ENCODE measurements at places on chromosomes 11 and 22.

DNA sequence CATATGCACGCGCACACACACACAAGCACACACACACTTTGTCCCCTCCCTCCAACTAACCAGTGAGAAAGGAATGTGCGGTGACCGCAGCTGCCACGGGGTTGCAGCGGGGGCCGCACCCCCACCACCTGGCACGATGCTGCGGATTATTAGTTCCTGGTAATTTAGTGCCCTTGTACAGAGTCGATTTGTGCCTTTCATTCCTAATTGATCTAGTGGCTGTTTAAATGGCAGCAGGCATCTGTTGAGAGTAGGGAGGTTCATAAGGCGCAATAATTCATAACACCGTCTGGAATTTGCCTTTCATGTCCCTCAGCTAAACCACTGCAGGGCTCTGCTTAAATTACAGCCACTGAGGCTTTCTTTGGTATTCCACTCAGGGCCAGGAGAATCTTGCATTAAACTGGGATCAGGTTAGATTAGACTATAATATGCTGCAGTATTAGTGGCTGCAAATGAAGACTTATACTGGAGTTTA, 113.7 kb downstream of the FEZ1 start:
- no peaks in the 10 kb centered on the region for H3K4me1 ChIP-seq
- H3K36me3 ChIP-seq: no peaks in the 10 kb centered on the region
- no peak overlapping the region for H3K27ac ChIP-seq
- DNase-seq: no peak

GRCh38 chr11:115097796-115098408, 406.3 kb downstream of the CADM1 start:
- no peaks in the 10 kb centered on the region for H3K27me3 ChIP-seq
- H3K27ac ChIP-seq: no peak overlapping the region
- DNase-seq: no peak
- no peak overlapping the region for H3K4me3 ChIP-seq
- no peaks in the 10 kb centered on the region for H3K36me3 ChIP-seq
- H3K4me1 ChIP-seq: no peaks in the 10 kb centered on the region

- no peak overlapping the region for H3K27ac ChIP-seq
- no peak for DNase-seq
- H3K4me3 ChIP-seq: no peak overlapping the region
- H3K4me1 ChIP-seq: no peaks in the 10 kb centered on the region
- H3K27me3 ChIP-seq: no peaks in the 10 kb centered on the region
- H3K36me3 ChIP-seq: no peaks in the 10 kb centered on the region
Measured at GRCh38 chr11:44784436-44784760, 57.6 kb downstream of the TSPAN18 start.

GRCh38 chr11:120021978-120022377, 115.9 kb downstream of the TRIM29 start:
- no peak for DNase-seq
- peaks cover 4% of the 10 kb centered on the region for H3K27me3 ChIP-seq
- H3K4me3 ChIP-seq: no peak overlapping the region
- H3K27ac ChIP-seq: no peak overlapping the region
- no peaks in the 10 kb centered on the region for H3K4me1 ChIP-seq

- DNase-seq: no peak
- no peak overlapping the region for H3K27ac ChIP-seq
- H3K36me3 ChIP-seq: no peaks in the 10 kb centered on the region
- H3K27me3 ChIP-seq: peaks cover 18% of the 10 kb centered on the region
Measured at GRCh38 chr11:59765068-59765735, 10.0 kb downstream of the STX3 start.

DNA sequence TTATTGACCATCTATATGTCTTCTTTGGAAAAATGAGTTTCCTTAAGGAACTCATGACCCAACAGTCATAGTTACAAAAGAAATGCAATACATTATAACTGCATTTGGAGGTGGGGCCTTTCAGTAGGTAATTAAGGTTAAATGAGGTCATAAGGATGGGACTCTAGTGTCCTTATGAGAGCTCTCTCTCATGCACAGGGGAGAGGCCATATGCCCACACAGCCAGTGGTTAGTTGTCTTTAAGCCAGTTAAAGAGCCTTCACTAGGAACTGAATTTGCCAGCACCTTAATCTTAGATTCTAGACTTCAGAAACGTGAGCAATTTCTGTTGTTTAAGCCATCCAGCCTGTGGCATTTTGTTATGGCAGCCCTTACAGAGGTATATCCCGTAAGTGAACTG, 27.3 kb downstream of the INTS4 start:
- no peak for DNase-seq
- H3K4me1 ChIP-seq: no peaks in the 10 kb centered on the region
- no peak overlapping the region for H3K4me3 ChIP-seq
- no peak overlapping the region for H3K27ac ChIP-seq
- H3K27me3 ChIP-seq: no peaks in the 10 kb centered on the region
- H3K36me3 ChIP-seq: peaks cover 13% of the 10 kb centered on the region

DNA sequence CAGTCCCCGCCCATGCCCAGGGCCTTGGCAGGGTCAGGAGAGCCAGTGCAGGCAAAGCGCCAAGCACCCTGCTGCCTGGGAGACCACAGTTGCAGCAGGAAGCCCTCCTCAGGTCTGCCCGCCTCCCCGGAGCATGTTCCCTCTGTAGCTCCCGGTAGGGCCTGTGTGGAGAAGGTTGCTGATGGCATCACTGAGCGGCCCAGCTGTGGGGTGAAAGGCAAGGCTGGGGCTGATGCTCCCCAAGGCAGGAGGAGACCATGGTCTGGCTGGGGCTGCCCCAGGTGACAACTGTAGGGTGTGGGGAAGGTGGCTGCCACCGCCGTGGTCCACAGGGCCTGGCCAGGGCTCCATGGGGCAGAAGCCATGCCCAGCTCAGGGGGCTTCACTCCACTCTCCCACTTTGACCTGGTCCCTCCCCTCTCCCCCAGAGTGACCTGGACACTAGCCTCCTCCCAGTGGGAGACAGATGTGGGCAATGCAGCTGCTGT, 53.0 kb downstream of the CDKN1C start:
- H3K4me1 ChIP-seq: no peaks in the 10 kb centered on the region
- no peaks in the 10 kb centered on the region for H3K36me3 ChIP-seq
- no peak overlapping the region for H3K4me3 ChIP-seq

- H3K4me1 ChIP-seq: no peaks in the 10 kb centered on the region
- peaks cover 18% of the 10 kb centered on the region for H3K27me3 ChIP-seq
- no peaks in the 10 kb centered on the region for H3K36me3 ChIP-seq
Measured at GRCh38 chr22:35510951-35511350, 29.7 kb upstream of the RASD2 start.

DNA sequence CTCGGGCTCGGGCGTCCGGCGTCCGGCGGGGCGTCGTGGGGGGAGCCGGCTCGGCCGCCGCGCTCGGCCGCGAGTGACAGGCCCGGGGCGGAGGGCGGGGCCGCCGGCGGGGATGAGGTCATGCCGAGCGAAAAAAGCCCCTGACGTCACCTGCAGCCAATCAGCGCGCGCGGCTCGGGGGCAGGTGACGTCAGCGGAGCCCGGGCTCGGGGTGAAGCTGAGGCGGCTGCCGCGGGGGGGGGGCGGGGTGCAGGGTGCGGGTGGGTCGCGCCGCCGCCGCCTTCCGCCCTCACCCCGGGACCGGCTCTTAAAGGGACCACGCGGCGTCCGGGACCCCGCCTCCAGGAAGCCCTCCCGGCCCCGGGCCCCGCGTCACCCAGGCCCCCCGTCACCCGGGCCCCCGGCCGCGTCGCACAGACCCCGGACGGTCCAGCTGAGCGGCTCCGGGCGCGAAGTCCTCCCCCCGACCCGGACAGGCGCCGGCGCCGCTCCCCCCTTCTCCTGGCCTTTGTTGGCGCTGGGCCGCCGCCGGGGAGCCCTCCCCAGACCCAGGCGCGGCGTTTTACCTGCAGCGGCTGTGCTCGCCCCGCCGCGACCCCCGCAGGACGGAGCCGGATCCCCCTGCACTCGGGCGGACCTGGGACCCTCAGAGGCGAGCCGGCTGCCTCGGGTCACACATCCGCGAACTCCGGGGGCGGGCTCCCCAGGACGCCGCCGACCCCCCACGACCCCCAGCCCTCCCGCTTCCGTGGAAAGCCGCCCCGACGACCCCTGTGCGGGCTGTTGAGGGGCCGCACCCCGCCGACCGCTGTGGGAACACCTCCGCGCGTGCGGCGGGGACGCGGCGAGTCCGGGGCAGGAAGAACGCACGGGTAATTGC, at the start of gene DUSP8:
Gene DUSP8, minus strand, starts transcription at position 75 of the 880 bp plus-strand sequence. CDS start 6,445 bp downstream, outside the sequence.
- peaks cover 36% of the 10 kb centered on the region for H3K27me3 ChIP-seq
- no peaks in the 10 kb centered on the region for H3K4me1 ChIP-seq
- H3K36me3 ChIP-seq: no peaks in the 10 kb centered on the region
- peak; percentile 86 for DNase-seq
- no peak within 1 kb of the TSS for H3K27ac ChIP-seq

GRCh38 chr11:120622189-120622875, 110.8 kb downstream of the GRIK4 start:
- no peak for DNase-seq
- H3K27ac ChIP-seq: no peak overlapping the region
- H3K36me3 ChIP-seq: no peaks in the 10 kb centered on the region
- no peaks in the 10 kb centered on the region for H3K27me3 ChIP-seq
- no peaks in the 10 kb centered on the region for H3K4me1 ChIP-seq

- peaks cover 2% of the 10 kb centered on the region for H3K27me3 ChIP-seq
- H3K27ac ChIP-seq: no peak overlapping the region
- H3K36me3 ChIP-seq: no peaks in the 10 kb centered on the region
- no peak for DNase-seq
Measured at GRCh38 chr11:120039039-120039438, 98.9 kb downstream of the TRIM29 start.

DNA sequence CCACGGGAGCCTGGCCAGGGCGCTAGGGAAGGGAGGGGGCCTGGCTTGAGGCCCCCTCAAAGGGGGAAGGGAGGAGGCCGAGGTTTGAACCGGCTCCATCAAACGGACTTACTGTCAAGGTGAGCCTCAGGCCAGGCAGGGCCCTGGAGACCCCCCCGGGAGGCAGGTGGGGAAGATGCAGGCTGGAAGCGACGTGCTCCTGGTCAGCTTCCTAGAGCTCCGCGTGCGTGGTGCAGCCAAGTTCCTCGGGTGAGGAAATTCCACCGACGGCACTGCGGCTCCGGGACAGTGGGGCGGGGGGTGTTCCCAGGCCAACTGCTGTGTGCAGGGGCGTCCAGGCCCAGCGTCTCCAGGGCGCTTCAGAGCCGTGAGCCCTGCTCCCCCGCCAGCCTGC, 7.2 kb upstream of the TRABD start:
- no peak overlapping the region for H3K4me3 ChIP-seq
- H3K27me3 ChIP-seq: no peaks in the 10 kb centered on the region
- H3K36me3 ChIP-seq: no peaks in the 10 kb centered on the region
- no peak for DNase-seq
- H3K27ac ChIP-seq: no peak overlapping the region

DNA sequence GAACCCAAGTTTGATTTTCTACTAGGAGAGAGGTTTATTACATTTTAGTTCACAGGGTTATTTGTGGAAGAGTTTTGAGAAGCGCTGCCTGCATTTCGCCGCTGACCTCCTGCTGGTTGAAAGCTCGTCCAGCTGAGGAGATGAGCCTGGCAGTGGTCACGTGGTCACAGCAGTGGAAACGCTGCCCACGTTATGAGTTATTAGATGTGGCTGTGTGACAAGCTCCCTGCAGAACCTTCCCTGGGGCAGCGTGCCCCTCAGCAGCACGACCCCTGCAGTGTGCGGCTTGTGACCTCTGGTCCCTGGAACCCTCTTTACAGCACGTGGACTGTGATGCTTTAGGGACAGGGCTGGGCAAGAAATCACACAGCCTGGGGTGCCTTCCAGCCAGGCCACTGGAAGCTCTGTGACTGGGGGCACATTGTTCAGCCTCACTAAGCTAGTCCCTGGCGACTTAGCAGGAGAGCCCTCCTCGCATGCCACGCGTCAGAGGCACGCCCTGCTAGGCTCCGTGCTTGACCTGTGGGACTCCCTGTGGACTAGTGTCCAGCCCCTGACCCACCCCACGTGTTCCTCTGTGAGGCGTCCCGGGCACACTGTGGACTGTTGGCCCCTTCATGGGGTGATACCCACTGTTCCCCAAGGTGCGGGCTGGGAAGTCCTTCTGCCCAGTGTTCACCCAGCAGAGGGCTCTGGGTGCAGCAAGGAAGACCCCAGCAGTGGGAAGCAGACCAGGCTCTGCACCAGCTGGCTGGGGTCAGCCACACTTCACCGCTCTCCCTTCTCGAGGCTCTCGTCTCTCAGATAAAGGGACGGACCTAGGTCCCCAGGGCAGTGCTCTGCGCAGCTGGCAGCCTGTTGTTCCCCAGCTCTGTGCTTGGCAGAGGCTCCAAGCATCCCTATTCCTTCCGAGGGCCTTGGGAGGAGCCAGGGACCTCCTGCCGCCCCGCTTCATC, 349.5 kb downstream of the TBC1D22A start:
- H3K27me3 ChIP-seq: no peaks in the 10 kb centered on the region
- no peaks in the 10 kb centered on the region for H3K36me3 ChIP-seq
- no peak overlapping the region for H3K4me3 ChIP-seq
- no peak for DNase-seq
- peaks cover 5% of the 10 kb centered on the region for H3K4me1 ChIP-seq
- H3K27ac ChIP-seq: no peak overlapping the region

Measured in activated T-helper 2 cell treated with anti-CD3 and anti-CD28 coated beads, Interferon-gamma antibody, Interleukin-2, Interleukin-4, amounts not matched to agents 10 μg/mL and 5 μg/mL and 100 μg/mL, durations not matched to agents 14 hours and 24 hours and 36 hours (primary cell).